ENCODE measurements at places on chromosomes 3 and 15.

GRCh38 chr15:60704129-60704528 lies 225.2 kb upstream of the ICE2 start:
- DNase-seq: no peak

- DNase-seq: peak; percentile 73
Measured at GRCh38 chr3:129650256-129650872, 43.9 kb upstream of the PLXND1 start.

DNA sequence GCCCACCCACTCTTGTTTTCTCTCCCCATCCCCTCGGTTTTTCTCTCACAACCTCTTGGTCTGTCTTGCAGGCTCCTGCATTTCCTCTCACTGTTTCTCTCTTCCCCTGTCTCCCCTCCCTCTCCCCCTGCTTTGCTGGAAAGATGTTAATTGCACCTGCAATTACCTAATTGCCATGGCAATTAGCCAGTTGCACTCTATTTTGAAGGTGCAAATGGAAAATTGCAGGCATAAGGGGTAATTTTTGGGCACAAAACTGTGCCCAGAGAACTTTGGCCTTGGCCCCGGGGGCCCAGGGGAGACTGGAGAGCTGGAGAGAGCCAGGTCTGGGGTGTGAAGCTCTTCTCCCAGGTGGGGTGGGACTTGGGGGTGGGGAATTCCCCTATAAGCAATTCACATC lies 164.5 kb upstream of the TLE3 start:
- no peak for DNase-seq

- DNase-seq: no peak
Measured at GRCh38 chr3:30341851-30342250, 264.6 kb upstream of the TGFBR2 start.

- DNase-seq: no peak
Measured at GRCh38 chr3:3783210-3783609, 16.0 kb upstream of the LRRN1 start.

GRCh38 chr3:160132226-160132625 lies 93.0 kb upstream of the C3orf80 start:
- no peak for DNase-seq

GRCh38 chr3:17030438-17030837 lies 145.7 kb downstream of the PLCL2 start:
- no peak for DNase-seq

DNA sequence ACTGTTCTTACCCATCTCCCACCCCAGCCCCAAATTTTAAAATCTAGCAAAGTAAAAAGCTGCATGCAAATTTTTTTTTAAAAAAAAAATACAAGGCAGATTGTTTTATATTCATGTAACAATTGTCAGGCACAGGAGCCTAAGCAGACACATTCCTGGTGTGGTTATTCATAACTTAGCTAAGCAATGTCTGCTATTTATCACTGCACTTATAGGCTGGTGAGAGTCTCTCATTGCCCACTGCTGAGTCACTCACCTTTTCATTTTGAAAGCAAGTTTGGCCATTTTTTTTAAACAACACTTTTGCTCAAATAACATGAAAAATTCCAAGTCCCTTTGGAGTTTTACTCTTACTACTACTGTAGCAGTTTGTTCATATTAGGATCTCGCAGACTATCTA lies 413.9 kb downstream of the RBMS3 start:
- no peak for DNase-seq

- peak; percentile 97 for DNase-seq
Measured at GRCh38 chr3:43769097-43769884, 78.6 kb downstream of the ABHD5 start.

GRCh38 chr15:51816611-51817010 lies 12.8 kb upstream of the TMOD3 start:
- DNase-seq: no peak

- DNase-seq: no peak
Measured at GRCh38 chr15:89836267-89837133, 21.8 kb upstream of the ANPEP start.

DNA sequence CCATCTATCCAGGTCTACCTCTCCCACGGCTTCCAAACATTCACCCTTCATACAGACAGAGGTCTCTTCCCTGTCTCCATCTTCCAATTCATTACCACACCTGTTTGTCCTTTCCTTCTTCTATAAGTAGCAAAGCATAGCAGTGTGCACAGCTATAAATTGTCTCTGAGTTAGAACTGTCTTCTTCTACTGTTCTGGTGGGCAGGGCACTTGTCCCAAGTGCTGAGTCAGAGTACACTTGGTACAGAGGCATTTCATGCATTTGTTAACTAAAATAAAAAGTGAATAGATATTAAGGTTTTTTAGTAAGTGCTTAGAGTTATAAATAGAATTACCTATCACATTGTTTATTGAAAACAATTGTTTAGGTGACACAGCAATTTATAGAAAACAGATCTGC lies 150.1 kb upstream of the CCDC54 start:
- DNase-seq: no peak

DNA sequence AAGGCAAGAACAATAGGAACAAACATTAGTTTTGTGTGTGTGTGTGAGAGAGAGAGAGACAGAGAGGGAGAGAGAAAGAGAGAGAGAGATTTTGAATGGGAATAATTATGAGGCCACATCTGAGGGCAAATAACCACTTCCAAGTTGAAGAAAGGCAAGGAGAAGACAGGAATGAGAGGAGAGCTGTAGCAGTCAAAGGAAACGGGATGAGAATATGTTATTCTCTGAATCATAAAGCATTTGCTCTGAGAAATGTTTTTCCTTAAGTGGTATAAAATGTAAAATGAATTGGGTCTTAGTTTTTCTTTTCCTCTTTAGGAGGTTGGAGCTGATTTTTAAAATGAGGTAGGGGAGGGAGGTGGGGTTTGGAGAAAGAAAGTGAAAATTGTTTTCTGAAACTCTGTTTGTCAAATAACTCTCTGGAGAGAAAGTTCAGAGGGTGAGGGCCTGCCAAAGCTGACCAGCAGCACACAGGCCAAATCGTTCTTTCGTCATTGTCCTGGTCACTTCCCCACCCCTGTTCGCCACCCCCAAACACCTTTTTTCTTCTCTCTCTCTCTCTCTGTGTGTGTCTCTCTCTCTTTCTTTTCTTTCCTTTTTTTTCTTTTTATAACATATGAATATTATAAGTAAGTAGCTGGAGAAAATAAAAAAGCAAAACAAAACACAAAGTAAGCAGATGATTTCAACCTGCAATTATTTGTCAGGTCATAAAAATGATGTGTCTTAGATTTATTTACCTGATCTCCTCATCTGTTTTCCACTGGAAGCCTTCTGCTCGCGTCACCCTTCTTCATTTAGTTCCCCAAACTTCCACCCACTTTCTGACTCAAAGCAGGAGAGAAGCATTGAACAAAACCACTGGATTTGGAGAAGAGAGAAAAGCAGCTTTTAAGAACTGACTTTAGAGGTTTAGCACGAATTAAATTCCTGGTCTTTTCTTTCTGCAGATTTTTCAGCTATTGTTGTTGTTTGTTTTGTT lies 110.6 kb downstream of the LPP start:
- DNase-seq: no peak

DNA sequence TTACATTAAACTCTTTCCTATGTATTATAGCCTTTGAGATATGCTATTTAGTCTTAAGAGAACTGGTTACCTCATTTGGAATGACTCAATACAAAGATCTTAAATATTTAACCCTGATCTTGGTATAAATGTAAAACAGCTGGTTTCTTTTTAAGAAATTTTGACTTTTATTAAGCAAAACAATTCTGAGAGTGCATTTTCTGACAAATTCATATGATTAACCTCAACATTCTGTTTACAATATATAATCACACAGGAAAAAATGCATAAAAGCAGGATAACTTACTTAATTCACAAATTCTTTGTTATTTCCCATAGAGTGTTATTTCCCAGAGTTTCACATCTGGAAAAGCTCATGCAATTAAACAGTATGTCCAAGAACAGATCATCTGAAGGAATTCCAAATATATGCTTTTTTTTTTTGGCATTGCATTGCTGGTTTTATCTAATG lies 400.4 kb upstream of the THBS1 start:
- DNase-seq: no peak

GRCh38 chr3:46478341-46478740 lies 13.6 kb upstream of the LTF start:
- no peak for DNase-seq

- DNase-seq: no peak
Measured at GRCh38 chr3:133440652-133441051, 40.8 kb downstream of the BFSP2 start.
